Stimulated activated CD4-positive, alpha-beta T cell treated with anti-CD3 and anti-CD28 coated beads, TNF-alpha, amount 100 ng/mL, for 4 hours (primary cell): ENCODE measurements at places on chromosomes 7 and 10.

DNA sequence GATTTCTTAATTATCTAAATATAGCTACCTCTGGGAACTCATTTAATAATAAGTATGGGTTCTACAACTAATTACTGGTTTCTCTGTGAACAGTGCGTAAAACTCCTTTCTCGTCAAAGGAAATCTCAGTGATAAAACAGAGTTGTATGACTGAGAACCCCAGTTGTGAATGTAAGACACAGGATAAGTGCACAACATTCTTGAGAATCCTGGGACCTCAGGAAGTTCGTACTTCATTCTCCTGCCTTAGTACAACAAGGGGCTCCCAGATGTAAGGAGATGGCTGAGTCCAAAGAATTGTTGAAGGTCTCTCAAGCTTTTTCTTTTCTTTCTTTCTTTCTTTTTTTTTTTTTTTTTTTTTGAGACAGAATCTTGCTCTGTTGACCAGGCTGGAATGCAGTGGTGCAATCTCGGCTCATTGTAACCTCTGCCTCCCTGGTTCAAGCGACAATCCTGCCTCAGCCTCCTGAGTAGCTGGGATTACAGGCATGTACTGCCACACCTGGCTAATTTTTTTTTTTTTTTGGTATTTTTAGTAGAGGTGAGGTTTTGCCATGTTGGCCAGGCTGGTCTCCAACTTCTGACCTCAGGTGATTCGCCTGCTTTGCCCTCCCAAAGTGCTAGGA, 12.5 kb downstream of the DENND10 start:
- DNase-seq: no peak

DNA sequence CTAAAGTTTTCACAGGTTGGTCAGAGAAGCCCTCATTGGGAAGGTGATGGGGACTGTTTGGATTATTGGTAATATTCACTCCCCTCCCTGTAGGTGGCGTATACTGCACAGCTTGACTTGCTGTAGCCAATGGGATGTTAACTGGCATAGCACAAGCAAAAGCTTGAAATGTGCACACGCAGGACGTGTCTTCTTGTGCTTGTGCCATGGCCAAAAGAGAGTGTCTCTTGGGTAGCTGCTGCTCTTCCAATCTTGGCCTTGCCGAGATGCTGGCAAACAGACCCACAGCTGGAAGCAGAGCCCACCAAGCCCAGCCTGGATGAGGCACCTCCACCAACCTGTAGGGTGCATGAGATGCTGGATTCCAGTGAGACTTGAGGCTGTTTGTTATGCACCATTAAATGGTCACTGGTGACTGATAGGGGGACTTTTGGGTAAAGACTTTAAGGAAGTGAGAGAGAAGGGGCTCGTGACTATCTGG, 266.0 kb downstream of the GRID1 start:
- DNase-seq: no peak

- no peak for DNase-seq
Observed at GRCh38 chr7:44983742-44984477, 5.1 kb upstream of the MYO1G start.

DNA sequence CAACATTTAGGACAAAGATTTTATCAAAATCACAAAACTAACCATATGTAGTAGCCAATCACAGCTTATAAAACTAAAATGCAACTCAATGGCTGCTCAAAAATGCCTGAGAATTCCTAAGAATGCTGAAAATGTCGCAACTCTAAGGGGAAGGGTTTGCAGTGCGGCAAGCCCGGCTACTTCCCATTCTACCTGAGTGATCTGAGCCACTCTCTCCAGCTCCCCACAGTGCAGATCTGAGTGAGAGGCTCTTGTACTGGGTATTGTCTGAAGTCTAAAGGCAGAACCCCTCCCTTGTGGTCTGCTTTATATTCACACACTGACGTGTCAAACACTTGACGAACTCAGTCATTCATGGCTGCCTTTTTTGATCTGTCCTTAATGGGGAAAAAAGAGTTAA, 28.9 kb downstream of the RAB11FIP2 start:
- no peak for DNase-seq

DNA sequence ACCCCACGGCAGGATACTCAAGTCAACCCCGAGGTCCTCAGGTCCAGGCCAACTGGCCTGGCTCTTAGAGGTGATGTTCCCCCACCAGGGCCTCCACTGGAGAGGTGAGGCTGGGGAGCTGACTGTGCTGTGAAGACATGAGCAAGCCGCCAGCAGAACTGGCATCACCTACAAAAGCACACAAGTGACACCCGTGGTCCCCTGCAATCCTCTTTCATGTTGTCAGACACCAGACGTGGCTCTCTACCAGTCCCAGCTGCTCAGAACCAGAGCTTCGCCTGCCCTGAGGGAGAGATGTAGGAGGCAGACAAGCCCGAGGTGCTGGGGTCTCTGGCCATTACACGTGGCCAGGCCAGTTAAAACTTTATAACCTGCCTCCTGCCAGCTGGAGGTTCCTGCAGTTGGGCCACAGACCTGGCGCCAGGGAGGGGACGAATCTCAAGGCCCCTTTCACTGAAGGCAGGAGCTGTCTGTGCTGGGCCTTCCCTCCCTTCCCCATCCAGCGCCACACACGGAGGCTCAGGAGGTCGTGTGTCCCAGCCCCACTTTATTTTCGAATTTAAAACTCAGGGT, 2.2 kb downstream of the COMTD1 start:
- DNase-seq: no peak

DNA sequence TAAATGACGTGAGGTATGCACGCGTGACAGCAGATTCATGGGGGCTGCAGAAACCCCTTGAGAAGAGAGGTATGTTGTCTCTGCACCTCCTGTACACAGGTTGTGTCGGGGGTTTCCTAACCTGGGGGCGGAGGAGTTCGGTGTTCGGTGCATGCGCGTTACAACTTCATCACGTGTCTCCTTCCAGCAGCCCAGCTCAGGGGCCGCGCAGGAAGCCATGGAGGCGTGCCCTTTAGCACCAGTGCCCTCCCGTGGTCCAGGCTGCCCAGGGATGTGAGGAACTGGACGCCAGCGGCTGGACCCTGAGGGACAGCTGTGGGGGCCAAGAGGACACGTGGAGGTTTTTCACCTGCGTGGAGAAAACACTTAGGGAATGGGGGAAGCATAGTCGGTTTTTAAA, 186.4 kb downstream of the EBF3 start:
- no peak for DNase-seq

DNA sequence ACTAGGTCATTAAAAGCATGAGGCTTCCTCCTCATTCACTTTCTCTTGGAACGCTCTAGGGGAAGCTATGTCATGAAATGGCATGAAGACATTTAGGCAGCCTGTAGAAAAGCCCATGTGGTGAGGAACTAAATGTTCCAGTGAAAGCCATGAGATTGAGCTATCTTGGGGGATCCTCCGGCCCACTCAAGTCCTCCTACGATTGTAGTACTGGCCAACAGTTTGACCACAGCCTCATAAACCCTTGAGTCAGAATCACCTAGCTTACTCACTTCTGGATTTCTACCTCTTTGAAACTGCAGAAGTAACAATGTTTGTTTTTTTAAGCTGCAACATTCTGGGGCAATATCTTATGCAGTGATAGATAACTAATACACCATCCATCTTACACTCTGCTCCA, 605.1 kb downstream of the SORCS1 start:
- no peak for DNase-seq

GRCh38 chr10:13743101-13743693, 156.4 kb downstream of the PRPF18 start:
- DNase-seq: no peak

GRCh38 chr10:22518167-22518724, 172.9 kb downstream of the SPAG6 start:
- no peak for DNase-seq

GRCh38 chr10:35398355-35398754, 62.0 kb downstream of the CCNY start:
- no peak for DNase-seq

DNA sequence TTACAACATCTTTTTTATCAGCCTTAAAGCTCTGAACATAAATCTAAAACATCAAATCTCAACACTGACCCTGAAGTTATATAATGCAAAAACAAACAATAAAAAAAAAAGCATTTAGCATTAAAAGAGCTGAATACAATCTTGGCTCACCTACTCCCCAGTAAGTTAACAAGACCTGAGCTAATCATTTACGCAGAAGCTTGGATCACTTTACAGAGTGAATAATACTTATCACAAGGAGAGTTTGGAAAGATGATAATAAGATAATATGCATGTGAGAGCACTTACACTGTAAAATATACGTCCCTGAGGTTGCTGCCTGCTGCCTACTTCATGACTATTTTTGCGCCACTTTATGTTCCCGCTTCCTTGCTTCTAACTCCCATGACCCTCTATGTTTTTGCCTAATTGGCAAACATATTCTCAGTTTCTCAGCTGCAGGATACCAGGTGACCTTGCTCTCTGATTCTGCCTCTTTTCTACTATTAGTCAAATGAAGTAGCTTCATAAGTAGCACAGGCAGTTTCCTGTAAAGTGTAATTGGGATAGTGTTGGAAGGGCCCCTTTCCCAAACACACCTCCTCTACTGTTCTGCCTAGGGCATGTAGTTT, 333.6 kb downstream of the LRRTM3 start:
- no peak for DNase-seq

DNA sequence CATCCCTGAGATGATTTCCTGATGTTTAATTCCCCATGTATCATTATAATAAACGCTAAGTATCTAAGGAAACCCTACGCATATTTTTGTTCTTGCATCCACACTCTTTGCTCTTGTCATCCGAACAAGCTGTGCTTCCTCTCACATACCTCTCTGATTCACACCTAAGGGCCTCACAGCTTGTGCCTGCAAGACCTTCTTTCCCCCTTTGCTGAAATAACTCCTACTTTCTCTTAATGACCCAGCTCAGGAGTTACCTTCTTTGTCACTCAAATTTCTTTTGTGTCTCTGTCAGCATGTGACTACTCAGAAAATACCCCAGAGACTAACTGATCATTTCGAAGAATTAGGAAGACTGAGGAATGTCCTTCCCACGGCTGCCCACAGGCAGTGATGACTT, 209.3 kb upstream of the IMMP2L start:
- DNase-seq: no peak

- no peak for DNase-seq
Observed at GRCh38 chr7:36217211-36217960, 64.3 kb downstream of the EEPD1 start.
